ENCODE measurements at places on chromosomes 16 and 17.

DNA sequence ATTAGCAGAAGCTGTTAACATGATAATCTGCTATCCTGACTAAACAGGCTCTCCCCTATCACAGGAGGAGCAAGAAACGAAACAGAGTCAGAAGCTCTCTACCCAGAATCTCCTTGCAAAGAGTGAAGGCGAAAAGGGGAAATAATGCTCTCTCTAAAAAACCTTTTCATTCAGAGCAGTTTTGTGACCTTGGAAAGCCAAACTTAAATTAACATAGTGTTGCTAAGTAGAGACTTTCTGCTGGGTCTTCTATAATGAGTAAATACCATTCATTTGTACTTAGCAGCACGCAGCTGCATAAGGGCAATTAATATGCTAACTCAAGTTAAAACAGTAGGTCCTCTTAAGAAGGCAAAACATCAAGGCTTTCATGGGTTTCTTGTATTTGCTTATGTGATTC is 101.7 kb upstream of the GPR139 start:
- DNase-seq, result no peak

- no peak for DNase-seq
Observed at GRCh38 chr16:87384162-87384874, 742 bp upstream of the FBXO31 start.

DNA sequence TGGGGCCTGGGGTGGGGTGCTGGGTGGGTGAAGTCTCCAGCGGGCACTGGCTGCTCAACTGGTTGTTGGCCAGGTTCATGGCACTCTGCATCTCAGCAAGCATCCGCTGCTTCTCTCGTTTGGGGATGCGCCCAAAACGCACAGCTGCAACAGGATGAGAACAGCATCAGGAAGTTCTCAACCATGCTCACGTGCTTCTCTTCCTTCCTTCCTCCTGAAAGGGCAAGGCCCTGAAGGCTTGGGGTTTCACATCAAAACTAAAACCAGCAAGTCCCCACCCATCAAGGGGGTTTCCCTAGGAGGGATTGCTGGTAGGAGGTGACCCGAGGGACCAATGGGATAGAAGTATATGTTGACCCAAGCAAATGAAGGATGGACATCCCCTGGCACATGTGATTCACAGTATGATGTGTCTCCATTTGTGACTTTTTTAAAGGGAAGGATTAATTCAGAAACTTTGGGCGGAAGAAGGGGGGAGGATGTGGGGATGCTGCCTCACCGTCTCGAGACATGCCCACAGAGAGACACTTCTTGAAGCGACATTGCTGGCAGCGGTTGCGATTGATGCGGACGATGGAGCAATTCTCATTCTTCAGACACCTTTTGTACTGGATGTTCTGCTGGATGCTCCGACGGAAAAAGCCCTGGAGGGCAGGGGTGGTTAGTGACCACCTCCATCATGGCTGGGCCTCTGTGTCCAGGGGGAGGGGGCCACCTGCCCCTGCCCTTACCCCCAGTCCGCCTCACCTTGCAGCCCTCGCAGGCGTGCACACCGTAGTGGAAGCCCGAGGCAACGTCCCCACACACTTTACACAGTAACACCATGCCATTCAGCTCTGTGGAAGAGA is 4.2 kb downstream of the NR1D1 start:
- DNase-seq, result peak; percentile 40

- peak; percentile 66 for DNase-seq
Observed at GRCh38 chr17:74923538-74924249, 379 bp upstream of the OTOP2 start.

DNA sequence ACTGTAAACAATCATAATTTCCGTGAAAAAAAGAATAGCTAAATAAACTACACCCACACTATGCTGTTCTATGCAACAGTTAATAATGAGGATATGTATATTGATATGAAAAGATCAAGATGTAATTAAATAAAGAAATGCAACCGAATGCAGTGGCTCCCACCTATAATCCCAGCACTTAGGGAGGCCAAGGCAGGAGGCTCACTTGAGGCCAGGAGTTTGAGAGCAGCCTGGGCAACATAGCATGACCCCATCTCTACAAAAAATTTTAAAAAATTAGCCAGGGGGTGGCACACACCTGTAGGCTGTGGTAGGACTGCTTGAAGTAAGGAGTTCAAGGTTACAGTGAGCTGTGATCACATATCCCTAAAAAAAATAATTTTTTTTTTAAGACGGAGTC is 14.9 kb downstream of the CENPV start:
- DNase-seq, result no peak

DNA sequence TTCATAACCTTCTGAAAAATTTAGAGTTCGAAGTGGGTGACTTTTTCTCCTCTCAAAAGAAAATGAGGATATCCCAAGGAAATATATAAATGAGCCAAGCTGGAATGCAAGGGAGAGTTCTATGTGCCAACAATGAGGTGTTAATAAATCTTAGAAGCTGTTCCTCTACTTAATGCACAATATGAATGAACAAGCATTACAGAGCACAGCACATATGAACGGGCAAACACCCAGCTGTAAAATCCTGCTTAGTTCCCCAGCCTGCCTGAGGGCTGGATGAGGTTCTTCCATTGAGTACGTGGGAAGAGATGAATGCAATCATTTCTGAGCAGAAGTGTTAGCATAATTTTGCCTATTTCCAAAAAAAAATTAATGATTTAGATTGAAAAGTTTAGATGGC is 58.1 kb downstream of the WDR59 start:
- no peak for DNase-seq

DNA sequence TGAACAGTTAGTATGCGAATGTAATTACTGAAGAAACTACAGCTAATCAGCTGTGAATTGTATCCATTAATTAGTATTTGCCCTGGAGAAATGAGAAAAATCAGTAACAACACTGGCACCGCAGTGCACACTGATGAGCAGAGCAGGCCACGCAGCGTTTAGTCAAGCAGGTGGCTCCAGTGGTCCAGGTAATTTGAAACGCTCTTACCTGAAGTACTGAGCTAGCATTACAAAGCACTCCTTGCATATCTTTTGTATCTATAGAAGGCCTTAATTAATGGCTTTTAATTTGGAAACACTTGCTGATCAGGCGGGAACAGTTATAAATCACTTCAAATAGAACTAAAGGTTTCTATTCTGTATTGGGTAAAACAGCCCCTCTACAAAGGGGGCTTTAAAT is 76.4 kb downstream of the TOX3 start:
- DNase-seq, result no peak

Measured in stimulated activated CD8-positive, alpha-beta memory T cell treated with anti-CD3 and anti-CD28 coated beads, Interleukin-15, amount 100 ng/mL, for 24 hours (primary cell).